ENCODE measurements at places on chromosomes 7 and 10.

GRCh38 chr7:46604241-46604661, 683.2 kb upstream of the IGFBP3 start:
- DNase-seq: no peak

DNA sequence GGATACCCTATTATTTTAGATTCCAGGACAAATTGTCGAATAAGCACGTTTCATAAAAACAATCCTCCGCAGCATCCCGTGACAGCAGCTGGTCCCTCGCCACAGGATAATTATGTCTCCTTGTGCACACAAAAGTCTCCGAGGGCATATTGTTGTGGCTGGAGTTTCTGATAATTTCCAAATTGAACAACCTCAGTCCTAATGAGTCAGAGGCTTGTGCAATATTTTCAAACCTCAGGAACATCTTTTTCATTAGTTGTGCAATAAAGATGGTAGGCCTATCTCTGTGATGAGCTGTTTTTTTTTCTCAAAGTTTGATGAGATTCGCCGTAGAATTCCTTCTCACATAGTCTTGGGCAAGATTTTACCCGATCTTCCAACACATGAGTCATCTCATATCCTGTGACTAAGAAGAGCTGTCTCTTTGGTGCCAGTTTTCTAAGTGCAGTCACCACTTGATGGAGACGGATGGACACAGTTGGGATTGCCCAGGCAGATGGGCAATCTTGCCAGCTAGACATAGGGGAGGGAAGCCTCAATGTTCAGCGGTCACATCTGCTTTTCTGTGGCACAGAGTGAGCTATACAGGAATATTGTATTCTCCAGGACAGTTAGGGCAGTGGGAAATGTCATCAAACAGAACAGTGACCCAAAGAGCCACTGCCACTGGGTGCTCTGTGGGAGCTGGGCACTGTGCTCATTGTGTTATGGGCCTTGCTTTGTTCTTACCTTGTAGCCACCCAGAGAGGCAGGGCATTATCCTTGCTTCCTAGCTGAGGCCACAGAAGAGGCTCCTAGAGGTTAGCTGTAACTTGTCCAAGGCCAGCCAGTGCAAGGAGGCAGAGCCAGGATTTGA, 7.8 kb downstream of the HTRA1 start:
- peak; percentile 17 for DNase-seq

- peak; percentile 70 for DNase-seq
Observed at GRCh38 chr7:101814991-101815825, 2.2 kb upstream of the CUX1 start.

- no peak for DNase-seq
Observed at GRCh38 chr7:41478187-41478586, 224.7 kb downstream of the INHBA start.

DNA sequence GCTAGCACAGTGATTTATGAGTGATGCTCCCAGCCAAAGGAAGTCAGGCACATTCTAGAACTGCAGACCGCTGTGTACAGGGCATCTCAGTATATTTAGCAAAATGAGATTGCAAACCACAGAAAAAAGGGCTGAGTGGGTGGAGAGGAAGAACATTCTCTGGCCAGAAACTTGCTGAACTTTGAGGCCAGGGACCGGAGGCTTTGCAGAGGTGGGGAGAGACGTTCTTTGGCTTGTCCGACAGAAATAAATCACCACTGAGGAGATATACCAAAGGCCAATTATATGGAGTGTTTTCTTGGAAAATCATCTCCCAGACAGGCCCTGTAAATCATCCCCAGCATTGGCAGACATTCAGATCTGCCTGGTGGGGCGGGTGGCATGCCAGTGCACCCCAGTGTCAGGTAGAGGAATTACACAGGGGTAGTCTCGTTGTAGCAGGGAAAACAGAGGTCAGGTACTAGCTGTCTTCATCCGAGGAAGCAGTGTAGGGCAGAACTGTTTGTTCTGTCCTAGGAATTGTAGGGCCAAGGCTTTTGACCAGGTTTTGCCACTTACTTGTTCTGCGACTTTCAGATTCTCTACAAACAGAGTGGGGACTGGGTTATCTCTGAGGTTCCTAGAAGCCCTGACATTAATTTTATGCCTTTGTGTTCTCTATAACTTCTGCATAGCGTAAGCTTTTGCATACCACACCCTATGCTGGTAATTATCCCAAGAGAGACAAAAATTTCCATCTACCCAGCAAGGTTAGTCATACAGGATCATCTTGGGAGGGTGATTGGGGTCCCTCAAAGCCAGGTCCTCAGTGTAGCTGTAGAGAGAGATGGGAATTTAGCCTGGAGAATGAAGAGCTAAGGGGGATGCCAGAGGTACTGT, 655.6 kb downstream of the LRMDA start:
- DNase-seq: peak; percentile 69

DNA sequence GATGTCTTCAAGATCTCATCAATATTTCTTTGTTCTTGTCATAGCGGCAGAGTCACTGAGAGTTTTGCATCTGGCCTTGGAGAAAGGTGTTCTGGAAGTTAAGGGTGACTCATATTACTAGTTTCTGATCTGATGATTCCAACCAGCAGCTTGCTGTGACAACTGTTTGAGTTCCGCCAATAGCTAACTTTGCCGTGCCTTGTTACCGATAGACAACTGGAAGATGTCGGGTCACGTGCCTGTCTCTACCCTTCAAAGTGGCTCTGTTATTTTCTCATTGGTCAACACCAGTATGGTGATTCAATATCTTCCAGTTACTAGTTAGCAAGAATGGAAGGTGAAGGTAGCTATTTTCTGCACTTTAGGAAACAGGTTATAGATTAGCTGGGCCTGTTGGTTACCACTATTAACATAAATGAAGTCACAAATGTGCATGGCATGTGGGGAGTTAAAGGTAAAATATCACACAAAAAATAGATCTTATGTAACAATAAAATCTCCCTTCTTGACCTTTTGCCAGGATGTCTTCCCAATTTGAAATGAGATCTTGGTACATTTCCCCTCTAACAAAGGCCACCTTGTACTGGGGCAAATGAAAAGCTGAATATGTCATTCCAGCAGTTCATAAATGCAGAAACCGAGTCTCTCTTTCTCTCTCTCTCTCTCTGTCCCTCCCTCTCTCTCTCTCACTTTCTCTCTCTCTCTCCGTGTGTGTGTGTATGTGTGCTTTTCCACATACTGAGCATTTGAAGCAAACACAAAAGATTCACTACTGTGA, 2.6 kb upstream of the MGAM2 start:
- no peak for DNase-seq

- DNase-seq: no peak
Observed at GRCh38 chr7:91128683-91129348, 135.4 kb upstream of the FZD1 start.

DNA sequence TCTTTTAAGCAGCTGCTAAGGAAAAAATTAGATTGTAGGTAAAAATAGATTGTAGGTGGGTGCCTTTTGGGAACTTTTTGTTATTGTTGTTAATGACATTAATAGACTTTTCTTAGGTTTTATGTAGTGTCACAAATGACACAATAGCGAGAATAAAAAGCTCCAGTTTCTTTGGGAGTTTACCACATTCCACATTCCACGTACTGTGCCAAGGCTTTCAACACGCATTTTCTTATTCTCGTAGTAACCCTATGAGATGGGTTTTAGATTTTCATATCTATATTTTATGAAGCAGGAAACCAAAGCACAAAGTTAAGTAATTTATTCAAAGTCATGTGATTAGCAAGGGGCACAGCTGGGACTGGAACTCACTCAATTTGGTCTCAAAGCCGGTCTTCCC, 103.8 kb downstream of the XRCC2 start:
- DNase-seq: no peak

- DNase-seq: no peak
Observed at GRCh38 chr10:21479570-21480315, 45.7 kb downstream of the SKIDA1 start.

GRCh38 chr10:79374312-79375191, 27.3 kb downstream of the PPIF start:
- peak; percentile 83 for DNase-seq

DNA sequence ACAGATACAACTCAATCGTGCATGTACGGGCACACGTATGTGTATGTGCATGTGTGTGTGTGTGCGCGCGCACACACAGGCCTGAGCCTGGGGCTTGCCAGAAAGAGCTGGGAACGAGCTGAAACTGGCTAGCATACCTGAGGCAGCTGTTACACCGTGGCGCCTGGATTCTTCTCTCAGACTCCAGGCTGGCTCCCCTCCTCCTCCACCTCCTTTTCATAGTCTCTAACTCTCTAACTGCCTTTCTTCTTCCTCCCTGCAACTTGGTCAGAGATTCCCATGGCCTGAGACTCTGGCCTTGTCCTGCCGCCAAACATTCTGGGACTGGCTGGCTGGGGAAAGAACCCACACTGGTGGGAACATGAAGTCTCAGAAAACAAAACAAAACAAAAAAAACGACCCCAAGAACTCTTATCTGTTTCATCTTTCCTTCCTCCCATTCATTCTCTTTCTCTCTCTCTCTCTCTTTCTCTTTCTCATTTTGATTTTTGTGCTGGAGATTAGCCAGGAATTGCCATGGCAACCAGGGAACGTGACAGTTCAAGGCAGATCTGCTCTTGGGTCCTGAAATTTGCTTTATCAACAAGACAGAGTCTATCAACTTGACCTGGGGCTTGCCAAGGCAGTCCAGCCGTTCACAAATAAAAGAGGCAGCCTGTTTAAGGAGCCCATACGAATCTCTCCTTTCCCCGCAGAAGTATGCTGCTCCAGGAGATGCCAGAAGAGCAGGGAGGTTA, 76.8 kb upstream of the SEM1 start:
- no peak for DNase-seq

- no peak for DNase-seq
Observed at GRCh38 chr10:3936422-3937040, 151.5 kb upstream of the KLF6 start.

GRCh38 chr10:34922138-34922537, 107.0 kb upstream of the PARD3 start:
- no peak for DNase-seq

GRCh38 chr10:49644035-49644646, 30.3 kb downstream of the CHAT start:
- DNase-seq: peak; percentile 40

- DNase-seq: peak; percentile 36
Observed at GRCh38 chr10:1114719-1115606, 58.8 kb downstream of the WDR37 start.

DNA sequence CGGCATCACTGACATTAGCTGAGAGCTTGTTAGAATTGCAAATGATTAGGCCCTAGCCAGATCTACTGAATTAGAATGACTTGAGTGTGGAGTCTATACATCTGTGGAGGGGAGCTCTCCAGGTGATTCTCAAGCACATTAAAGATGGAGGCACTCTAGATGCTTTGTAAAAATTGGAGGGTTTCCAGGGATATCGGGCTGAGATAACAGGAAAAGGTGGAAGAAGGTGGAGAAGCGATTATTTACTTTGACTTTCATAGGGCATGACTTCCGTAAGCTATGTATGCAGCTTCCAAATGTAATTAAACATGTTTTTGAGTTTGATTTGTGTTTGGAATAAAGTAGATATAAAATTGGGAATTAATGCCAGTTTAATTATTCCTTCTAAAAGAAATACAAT, 235.0 kb upstream of the PTN start:
- DNase-seq: no peak

GRCh38 chr7:64768824-64769223, 25.4 kb upstream of the ZNF138 start:
- DNase-seq: no peak

- no peak for DNase-seq
Observed at GRCh38 chr10:77361831-77362230, 275.8 kb downstream of the KCNMA1 start.

DNA sequence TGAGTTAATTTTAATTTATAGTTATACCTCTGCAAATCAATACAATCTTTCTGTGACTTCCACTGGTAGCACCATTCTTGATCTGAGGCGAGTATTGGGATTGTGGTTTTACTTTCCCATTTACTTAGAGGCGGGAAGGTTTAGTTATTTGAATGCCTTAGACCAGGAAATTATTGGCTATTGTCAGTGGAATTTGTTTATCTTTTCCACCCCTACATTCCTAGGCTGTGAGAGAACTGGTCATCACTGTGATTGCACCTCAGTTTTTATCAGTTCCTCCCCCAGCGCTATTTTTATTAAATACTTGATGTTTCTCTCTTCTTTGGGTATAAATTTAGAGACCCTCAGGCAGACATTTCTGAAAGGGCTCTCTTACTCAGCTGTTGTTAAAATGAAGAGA, 29.9 kb downstream of the CDK14 start:
- DNase-seq: no peak

DNA sequence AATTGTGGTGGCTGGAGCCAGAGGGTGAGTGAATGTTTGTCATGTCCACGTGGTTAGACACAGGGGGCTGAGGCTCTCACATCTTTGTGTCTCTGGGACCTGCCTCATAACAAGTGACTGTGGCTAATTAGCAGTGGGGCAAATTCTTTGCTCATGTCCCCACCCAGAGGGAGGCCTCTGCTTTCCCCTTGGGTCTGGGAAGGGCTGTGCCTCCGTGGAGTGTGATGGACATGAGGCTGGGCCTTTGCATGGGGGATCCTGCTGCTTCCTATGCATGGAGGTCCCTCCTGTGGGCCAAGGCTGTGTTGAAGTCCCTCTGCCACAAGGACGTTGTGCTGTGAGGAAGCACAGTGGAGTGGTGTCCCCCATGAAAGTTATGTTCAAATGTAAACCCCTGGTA, 327.4 kb upstream of the SHH start:
- no peak for DNase-seq

GRCh38 chr7:7476381-7476780, 59.3 kb downstream of the COL28A1 start:
- no peak for DNase-seq

DNA sequence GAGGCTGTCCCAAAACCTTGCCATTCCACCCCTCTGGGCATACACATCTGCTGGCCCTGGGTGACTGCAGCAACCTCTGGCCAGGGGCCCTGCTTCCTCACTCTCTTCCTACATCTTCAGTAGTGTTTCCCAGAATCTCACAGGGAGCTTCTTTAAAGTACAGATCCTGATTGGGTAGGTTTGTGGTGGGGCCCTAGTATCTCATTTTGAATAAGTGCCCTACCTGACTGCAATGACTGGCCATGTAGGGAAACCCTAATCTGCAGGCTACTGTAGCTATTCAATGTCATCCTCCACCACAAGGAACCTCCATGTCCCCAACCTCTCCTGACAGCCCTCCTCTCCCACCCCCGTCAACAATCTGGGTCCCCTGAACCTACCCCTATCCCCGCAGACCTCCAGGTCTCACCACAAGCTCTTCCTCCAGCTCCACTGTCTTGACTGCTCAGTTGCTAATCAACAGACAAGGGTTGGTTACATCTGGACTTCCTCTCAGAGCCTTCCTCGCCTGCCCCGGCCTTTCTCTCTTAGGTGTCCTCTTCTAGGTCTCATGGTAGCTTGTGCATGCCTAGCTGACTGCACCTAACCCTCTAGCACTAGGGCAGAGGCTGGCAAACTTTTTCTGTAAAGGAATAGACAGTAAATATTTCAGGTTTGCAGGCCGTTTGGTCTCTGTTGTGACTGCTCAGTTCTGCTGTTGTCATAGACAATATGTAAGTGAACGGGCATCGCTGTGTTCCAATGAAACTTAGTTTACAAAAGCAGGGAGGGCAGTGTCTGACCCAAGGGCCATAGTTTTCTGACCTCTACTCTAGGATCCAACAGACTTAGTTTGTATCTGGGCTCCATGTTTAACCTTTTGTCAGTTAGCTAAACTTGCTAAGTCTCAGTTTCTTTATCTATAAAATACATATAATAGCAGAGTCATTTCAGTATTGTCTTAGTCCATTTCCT, 121.1 kb downstream of the AOAH start:
- DNase-seq: no peak
